ENCODE measurements at places on chromosomes 7 and 10.

GRCh38 chr10:77746047-77746707 lies 108.6 kb upstream of the KCNMA1 start:
- no peak for DNase-seq

DNA sequence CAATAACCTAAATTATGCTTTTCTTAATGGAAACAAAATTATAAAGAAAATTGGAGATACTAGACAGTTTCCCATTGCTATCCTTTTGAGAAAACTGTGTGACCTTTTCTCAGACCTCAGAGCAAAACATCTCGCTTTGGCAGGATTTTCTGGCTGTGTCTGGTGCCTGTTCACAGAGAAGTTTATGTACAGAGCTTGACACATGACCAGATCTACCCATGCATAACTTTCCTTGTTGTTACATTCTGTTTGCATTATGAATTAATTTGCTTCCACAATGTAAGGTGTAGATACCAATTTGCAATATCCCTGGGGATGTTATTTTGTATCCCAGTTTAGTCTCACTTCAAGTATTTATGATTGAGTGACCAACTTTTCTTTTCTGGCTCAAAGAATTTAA lies 565.0 kb downstream of the XPNPEP1 start:
- DNase-seq: no peak

DNA sequence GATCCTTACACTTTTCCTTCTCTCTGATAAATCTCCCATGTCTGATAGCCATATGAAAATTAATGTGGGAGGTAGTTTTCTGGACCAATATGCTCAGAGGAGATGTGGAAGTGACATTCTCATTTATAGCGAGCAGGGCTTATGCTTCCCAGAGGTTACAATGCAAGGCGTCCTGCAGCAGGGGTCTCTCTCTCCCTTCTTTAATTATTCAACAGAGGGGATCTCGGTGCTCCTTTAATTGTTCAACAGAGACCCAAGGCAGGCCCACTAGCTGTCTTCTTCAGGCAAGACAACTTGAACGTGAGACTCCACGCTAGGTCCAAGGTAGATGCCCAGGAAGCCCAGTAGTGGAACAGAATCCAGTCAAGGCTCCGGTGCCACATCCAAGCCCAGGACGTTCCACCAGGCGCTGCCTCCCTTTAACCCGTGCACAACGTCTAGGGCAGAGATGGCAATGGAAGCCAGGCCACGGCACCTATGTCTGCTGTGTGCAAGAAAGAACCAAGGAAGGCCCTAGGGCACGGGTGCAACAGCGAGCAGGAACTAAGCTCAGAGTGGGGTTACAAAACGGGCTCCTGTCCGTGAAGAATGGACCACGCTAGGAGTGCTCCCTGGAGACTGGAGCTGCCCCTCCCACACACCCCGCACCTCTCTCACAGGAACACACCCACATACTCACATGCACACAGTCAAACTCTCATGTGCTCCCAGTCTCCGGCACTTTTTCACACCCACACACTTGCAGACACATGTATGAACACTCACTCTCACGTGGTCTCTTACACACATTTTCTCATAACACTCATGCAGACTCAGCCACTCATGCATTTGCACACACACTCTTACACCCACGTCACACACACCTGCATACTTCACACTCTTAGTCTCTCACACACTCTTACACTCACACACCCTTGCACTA lies 230.4 kb downstream of the TNS3 start:
- no peak for DNase-seq

GRCh38 chr10:51620131-51620530 lies 79.3 kb downstream of the CSTF2T start:
- DNase-seq: no peak

- DNase-seq: no peak
Observed at GRCh38 chr10:114110174-114110972, 63.6 kb downstream of the CCDC186 start.
